Left cardiac atrium (tissue), 4 donors: ENCODE measurements at places on chromosomes 6 and 20. TPM values are rescaled to one million over a fixed set of nuclear protein-coding genes. Genes with fewer than 3 reads are reported as not detected.

- no peak for DNase-seq
Measured at GRCh38 chr20:50729901-50730764, 1.2 kb upstream of the PARD6B start.

The STX11 gene
- total RNA-seq, result 11.4 TPM

DNA sequence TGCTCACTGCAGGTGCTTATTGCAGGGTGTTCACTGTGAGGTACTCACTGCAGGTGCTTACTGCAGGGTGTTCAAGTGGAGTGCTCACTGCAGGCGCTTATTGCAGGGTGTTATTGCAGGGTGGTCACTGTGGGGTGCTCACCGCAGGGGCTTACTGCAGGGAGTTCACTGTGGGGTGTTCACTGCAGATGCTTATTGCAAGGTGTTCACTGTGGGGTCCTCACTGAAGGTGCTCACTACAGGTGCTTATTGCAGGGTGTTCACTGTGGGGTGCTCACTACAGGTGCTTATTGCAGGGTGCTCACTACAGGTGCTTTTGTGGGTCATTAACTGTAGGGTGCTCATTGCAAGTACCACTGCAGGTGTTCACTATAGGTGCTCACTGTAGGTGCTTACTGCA is 20.2 kb downstream of the APMAP start:
- DNase-seq, result no peak

DNA sequence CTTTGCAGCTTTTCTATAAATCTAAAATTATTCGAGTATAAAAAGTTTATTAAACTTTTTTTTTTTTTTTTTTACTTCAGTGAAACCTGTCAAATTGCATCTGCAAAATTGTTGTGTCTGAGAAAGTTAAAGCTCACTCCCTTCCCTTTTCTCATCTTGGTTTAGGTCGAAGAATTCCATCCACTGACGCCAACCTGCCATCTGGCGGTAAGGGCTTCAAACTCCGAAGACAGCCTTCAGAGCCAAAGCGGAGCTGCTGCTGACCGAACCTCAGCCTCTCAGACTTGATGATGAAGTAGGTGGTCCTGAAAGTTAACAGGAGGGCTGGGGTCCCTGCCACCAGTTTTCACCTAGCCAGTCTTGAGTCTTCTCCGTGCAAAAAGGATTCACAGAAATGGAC is 29.6 kb upstream of the VAPB start:
- DNase-seq, result no peak

DNA sequence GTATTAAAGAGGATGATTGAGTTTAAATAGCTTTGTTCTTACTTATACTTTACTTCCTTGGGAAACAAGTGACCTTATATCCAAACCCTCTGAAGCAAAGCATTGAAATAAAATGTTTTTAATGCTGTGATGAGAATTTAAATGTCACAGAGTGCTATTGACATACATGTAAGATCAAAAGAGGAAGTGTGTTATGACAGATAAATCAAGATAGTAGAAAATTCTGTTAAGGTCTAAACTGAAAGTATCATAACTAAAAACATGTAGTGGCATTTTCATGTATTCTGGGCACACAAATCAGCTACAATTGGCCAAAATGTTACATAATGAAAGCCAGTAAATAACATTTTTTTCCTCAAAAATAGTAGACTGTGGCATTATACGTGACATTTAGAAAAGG is 318.0 kb downstream of the GRIK2 start:
- DNase-seq, result no peak

The SOX18 gene
- 83.4 TPM for total RNA-seq

GRCh38 chr6:155093430-155093829 is 98.3 kb downstream of the TIAM2 start:
- no peak for DNase-seq

- no peak for DNase-seq
Measured at GRCh38 chr6:19303383-19303782, 533.8 kb upstream of the ID4 start.

- no peak for DNase-seq
Measured at GRCh38 chr6:10338151-10338550, 76.7 kb downstream of the TFAP2A start.

The SAMD5 gene
- 2.1 TPM for total RNA-seq

DNA sequence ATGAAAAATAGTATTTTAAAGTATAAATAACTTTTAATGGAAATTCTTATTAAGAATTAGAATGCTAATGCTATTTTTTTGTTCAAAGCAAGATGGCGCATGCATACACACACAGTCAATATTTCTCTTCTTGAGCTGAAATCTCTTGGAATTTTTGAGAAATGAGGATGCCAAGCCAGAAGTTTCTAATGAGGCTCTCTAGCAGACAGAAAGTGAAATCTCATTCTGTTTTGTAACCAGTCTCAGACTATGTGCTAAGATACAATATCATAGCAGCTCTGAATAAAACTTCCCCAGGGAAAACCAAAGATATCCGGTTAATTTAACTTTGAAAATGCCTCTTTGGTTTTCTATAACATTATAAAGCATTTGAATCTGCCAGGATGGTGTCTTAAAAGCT is 97.2 kb upstream of the HDAC2 start:
- DNase-seq, result no peak

The PXDC1 gene
- total RNA-seq, result 57.3 TPM

GRCh38 chr6:122376246-122376645 is 23.2 kb upstream of the HSF2 start:
- no peak for DNase-seq

GRCh38 chr6:118335325-118335816 is 212.7 kb upstream of the PLN start:
- no peak for DNase-seq

- no peak for DNase-seq
Measured at GRCh38 chr20:22282696-22283095, 301.7 kb downstream of the FOXA2 start.

GRCh38 chr6:97064578-97064977 is 140.1 kb downstream of the KLHL32 start:
- no peak for DNase-seq

DNA sequence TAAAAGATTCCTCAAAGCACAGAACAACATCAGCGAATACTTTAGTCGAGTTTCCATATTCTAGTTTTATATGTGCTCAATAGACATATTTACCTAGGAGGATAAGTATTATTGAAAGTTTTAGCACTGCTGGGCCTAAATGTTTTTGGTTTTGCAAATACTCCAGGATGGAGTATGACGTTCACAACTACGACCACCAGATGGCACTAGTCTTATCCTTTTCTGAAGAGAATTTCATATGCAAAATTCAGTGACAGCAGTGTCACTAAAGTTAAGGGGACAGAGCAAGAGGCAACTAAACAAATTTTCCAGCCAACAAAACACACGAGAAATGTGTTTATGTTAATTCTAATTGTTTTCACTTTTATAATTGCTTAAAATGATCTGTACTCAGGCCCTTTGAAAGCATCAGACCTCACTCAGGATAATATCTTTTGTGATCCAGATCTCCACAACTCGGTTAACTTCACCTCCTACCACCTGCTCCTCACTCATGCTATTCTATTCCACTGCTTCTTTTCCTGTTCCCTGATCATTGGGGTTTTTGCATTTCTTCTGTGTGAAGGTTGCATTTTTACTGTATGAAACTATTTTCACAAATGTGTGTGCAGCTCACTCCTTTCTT is 220.8 kb downstream of the TRDN start:
- DNase-seq, result peak; percentile 44

GRCh38 chr6:46921059-46921458 is 679 bp downstream of the ADGRF5 start:
- no peak for DNase-seq

DNA sequence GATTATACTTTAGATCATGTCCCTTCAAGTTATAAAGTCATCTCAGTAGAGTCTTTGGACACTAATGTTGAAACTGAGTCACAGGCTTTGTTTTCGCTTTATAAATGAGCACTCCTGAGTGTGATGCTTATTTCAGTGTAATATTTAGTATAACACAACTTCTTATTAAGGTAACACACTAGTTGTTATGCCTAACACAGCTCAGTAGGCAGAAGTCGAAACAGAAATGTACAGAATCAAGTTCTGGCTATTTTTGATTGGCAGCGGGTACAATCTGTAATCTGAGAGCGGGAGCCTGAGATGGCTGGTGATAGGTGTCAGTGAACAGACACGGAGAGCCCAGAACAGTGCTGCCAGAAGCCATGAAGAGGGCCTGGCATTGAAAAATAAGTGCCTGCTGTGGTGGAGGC is 11.4 kb downstream of the HECA start:
- no peak for DNase-seq

The ABT1 gene
- 8.2 TPM for total RNA-seq

DNA sequence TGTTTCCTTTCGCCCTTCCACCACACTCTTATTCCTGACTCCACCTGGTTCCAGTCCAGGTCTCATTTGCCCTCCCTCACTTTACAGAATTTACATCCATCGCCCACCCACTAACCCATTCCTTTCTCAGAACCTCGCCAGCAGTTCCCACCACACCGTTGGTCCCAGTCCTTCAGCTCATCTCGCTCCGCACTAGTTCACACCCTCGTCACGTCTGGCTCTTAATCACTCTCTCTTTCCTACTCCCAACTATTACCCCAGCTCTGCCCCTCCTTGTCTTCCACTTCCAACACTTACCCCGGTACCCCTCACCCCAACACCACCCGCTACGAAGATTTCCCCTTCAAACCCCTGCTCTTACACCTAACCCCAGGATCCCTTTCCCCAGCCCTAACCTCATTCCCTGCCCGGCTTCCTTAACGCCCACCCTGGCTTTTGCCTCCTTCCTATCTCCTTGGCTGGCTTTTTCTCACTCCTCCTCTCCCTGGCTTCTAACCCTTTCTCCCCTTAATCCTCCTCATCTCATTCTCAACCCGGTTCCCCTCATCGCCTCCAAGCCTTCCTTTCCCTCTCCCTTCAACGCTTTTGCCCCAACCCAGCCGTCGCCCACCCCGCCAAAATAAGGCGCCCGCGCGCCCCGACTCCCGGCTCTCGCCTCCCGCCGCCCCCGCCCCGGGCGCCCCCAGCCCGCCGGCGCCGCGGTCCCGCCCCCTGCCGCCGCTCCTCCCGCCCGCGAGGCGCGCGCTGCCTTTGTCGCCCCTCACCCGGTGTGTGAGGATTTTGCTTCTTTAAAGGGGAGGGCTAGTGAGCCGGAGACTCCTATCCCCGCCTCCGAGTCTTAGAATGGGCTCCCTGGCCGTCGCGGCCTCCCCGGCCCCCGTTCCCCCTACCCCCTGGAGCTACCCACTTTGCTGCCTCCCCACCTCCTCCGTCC is 542 bp downstream of the USP49 start:
- no peak for DNase-seq

The GTSF1L gene
- total RNA-seq, result not detected

- DNase-seq, result no peak
Measured at GRCh38 chr6:105207524-105208269, 27.9 kb upstream of the POPDC3 start.

- peak; percentile 55 for DNase-seq
Measured at GRCh38 chr20:22717466-22717865, 133.1 kb upstream of the FOXA2 start.

DNA sequence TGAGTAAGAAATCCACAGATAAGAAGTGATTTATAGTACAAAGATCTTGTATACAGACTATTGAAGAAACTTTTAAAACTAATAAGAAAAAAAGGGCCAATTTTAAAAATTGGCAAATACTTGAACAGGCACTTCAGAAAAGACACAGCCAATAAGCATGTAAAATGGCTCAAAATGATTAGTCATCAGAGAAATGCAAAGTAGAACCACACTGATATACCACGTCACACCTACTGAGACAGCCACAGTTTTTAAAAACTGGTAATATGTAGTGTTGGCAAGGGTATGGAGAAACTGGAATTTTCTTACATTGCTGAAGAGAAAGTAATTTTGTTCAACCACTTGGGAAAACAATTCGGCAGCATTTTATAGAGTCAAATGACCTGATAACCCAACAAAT is 488.9 kb upstream of the HTR1E start:
- DNase-seq, result no peak

DNA sequence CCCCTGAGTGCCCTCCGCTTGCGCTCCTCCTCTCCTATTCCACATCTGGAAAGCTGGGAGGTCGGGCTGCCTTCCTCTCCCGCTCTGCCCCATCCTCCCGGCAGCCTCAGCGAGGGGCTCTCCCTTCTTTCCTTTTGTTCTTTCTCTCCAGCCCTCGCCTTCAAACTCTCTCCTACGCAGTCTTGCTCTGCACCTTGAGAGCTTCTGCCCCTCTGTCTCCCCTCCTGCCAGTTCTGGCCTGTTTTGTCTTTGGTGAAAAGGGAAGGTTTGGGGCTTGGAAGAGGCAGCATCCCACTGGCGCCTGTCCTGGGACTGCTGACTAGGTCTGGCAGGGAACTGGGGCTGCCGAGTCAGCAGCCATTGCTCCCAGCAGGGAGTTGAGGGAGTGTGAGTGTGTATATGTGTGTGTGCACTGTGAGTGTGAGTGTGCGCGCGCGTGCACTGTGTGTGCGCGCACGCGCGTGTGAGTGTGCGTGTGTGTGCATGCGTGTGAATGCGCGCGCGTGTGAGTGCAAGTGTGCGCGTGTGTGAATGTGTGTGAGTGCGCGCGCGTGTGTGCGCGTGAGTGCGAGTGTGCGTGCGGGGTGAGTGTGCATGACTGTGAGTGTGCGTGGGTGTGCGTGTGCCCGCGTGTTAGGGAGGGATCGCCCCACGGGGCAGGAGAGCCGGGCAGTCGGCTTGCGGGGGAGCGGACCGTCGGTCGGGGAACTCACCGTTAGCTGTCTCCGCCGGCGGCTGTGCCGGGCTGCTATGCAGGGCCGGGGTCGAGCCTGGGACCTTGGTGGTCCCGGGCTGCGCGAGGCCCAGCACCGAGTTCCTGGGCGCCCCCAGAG is 523 bp downstream of the CPXM1 start:
- no peak for DNase-seq

DNA sequence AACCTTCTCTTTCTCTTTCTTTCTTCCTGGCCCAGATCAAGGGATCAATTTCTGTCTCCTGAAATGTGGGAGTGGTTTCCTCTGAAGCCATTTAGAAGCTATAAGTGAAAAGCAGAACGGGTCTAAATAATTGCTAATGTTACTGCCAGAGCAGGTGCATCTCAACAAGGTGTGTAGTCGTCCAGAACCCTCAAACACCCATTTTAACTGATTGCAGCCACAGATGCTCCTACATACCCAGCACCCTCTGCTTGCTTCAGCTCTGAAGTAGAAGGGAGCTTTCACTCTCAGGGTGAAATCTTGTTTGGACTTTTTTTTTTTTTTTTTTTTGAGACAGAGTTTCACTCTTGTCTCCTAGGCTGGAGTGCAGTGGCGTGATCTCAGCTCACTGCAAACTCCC is 592.1 kb upstream of the ARID1B start:
- no peak for DNase-seq

- DNase-seq, result no peak
Measured at GRCh38 chr20:14885661-14886060, 548.2 kb upstream of the FLRT3 start.
